ENCODE measurements at places on chromosomes 5 and 9.

DNA sequence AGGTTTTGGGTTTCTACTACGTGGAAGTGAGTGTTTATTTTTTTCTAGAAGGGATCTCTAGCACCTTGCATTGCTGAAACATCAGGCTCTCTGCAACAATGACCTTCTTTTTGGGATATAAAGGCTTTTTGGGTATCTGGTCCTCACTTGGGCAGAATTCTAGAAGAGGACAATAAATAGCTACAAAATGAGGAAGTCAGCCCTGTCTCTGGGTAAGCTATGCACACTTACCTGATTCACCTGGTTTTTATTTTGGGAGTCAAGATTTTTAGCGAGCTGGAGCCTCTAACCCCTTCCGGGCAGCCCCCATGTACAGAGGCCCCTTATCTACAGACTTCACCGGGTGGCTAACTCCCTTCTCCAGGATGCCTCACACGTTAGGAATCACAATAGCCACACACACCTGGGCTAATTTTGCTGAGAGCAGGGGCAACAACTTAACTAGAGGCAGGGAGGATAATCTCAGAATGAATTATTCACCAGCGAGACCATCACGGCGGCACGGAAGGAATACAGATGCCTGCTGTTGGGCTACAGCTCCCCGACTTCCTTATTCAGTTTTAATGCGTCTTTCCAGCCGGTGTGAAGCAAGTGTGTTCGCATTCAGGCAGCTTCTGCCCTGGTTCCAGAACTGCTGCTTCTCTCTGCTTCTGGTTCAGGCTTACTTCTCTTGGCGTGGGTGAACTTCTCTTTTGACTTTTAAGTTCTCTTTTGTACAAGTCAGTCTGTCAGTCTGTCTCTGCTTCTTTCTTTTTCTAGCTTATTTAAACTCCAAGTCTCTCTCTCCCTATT is 341.0 kb upstream of the PANK3 start:
- no peak for DNase-seq

- DNase-seq, result peak; percentile 83
Measured at GRCh38 chr5:81751836-81752643, 1.1 kb upstream of the SSBP2 start.

- no peak for DNase-seq
Measured at GRCh38 chr9:5868235-5868634, 22.5 kb upstream of the MLANA start.

DNA sequence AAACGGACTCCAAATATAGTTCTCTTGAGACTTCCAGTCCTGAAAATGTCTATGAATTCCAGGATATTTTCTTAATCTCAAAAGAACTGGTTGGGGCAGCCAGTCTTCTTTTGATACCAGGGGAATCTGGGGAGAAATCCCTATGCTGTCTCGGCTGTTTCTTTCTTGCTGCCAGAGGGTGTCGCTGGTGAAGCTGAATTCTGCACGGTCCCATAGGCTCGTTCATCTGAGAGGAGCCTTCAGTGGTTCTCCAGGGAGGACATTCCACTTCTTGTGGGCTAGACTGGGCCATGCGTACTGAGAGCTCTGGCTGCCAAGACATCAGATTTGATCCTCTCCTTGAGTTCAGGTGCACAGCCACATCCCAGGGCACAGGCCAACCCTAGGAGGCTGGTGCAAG is 155.0 kb upstream of the CLINT1 start:
- DNase-seq, result no peak

GRCh38 chr5:139077899-139078298 is 120.3 kb downstream of the SIL1 start:
- DNase-seq, result no peak
